AG20443 (cell line): ENCODE measurements at places on chromosomes 5 and 9.

DNA sequence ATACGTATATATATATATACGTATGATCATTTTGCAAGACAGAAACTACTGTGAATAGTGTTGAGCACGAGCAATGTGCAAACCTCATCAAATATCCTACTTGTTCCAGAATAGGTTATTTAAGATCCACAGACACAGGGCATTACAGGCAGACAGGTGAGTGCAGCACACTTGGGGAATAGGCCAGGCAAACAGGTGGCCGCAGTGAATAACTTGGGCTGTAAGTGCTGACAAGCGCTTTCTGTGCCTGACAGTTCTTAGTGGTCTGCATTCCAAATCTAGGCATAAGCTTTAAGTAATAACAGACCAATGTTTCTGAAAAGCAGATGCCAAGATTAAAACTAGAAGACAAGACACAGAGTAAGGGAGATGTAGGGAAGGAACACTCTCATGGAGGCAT lies 77.9 kb downstream of the LHFPL2 start:
- no peak for DNase-seq

DNA sequence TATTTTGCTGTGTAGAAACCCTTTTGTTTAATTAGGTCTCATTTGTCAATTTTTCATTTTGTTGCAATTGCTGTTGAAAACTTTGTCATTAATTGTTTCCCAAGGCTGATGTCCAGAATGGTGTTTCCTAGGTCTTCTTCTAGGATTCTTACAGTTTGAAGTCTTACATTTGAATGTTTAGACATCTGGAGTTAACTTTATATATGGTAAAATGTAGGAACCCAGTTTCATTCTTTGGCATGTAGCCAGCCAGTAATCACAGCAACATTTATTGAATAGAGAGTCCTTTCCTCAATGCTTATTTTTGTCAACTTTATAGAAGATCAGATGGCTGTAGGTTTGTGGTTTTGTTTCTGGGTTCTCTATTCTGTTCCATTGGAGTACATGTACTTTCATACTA lies 1290.8 kb upstream of the CDH9 start:
- no peak for DNase-seq

DNA sequence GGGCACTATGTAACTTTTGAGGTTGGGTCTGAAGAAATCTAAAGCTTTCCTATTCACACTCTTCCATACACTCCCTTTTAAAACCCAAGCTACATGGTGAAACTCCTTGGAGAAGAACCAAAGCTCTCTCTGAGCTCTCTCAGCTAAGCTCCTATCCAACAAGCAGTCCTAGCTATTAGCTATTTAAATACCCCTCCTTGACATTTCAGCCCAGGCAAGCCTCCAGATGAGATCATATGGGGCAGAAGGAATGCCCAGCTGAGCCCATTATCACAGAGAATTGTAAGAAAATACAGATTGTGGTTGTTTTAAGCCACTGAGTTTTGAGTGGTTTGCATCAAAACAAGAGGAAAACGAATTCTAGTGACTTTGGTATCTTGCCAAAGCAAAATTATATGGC lies 15.2 kb downstream of the HSPB3 start:
- DNase-seq = peak; percentile 80

- peak; percentile 21 for DNase-seq
These were observed 12.3 kb downstream of the DCANP1 start for GRCh38 chr5:135434591-135435466.

DNA sequence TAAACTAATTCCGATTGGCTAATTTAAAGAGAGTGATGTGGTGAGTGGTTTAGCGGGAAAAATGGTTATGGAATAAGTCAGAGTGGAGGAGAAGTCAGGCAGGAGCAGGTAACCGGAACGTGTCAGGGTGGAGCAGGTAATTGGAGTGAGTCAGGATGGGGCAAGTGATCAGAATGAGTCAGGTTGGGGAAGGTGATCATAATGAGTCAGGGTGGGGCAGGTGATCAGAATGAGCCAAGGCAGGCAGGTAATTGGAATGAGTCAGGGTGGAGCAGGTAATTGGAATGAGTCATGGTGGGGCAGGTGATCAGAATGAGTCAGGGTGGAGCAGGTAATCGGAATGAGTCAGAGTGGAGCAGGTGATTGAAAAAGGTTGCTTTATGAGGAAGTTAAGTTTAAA lies 101.4 kb downstream of the TMEM167A start:
- DNase-seq = no peak

DNA sequence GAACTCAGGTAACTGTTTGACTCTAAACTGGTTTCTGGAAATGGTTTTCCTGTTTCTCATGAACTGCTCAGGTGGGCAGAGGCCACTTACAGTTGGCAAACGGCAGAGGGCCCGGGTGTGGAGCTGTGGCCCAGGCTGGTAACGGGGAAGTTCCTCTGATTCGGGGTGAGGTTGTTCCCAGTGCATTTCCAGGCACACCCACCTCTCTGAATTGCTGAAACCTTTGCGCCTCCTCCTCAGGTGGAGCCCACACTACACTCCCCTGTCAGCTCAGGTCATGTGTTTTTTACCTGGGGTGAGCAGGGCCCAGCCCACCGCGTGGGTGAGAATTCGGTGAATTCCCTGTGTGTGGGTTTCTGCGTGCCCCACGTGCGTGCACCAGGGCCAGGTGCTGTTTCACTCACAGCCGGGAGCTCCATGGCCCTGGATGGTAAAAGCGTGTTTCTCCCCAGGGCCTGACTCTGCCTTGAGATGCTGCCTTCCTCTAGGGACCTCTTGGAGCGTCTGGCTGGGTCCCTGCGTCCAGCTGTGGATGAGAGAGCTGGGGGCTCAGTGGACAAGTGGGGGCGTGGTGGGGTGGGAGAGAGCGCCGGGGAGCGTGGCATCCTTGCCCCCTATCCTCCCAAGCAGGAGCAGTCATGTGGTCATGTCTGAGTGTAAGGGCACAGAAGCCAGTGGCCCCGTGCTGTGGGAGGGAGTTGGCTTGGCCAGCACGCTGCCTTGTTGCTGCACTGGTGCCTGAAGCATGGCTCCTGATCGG lies 33.5 kb upstream of the LPCAT1 start:
- DNase-seq = peak; percentile 6

DNA sequence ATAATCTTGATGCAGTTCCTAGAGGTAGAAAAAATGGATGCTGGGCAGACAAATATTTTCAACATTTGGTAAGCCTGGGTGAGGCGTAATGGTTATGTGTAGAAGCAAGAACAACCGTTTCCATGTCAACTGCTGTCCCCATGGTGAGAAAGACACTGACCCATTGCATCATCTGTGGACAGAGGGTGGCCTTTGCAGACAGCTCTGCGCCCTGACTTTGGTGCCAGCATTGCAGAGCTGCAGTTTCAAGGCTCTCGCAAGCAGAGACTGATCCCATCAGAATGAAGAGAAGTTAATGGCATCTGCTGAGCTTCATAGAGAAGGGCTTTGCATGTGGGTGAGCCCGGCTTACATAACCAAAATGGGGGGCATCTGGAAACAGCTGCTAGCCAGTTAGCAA lies 179.0 kb upstream of the ADRA1B start:
- DNase-seq = no peak

DNA sequence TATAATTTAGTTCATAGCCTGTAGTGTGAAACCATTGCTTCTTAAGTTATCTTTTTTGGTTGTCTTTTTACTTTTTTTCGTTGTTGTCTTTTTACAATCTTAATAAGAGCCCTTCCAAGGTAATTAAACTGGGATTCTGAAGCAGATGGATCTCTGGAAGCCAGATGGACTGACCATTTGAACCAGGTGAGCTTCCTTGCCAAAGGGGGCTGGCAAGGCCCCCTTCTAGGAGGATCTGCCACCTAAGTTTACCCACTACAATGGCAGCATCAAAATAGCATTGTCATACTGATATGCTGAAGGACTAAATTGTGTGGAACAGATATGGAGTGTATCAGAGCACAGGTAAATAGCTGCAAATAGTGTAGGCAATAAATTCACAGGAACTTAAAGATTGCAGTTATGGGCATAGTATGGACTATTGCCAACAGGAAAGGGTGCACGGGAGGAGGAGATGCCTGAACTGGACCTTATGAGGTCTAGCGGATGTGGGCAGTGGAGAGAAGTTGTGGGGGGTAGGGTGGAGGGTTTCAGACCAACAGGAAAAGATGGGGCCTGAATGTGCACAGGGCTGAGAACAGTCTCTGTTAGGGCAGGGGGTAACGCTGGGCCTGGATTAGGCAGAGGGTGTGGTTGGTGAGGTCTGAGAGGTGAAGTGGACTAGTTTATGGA lies 61.5 kb upstream of the CTXN3 start:
- DNase-seq = no peak

GRCh38 chr5:159386028-159386711 lies 55.9 kb upstream of the IL12B start:
- no peak for DNase-seq

- DNase-seq = peak; percentile 52
These were observed 51.2 kb upstream of the ROR2 start for GRCh38 chr9:92001244-92001643.

DNA sequence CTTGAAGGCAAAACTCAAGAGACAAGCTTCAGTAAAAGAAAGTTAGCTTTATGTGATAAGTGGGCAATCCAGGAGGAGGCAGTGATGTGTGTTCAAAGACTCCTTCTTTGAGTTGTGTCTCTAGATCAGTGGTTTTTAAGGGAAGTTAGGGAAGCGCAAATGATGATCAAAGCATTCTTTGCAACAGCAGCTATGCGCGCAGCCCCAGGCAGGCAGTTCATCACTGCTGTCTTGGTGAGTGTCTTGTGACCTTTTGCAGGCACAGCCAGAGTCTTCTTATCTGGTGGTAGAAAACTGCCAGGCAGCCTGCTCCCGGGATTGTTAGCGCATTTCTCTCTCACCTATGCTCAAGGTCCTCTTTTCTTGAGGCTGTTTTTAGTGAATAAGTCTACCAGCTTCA lies 40.3 kb upstream of the CLK4 start:
- DNase-seq = no peak

GRCh38 chr9:119252671-119253299 lies 116.5 kb downstream of the BRINP1 start:
- no peak for DNase-seq

- peak; percentile 20 for DNase-seq
These were observed 219.3 kb downstream of the TSSK1B start for GRCh38 chr5:113215401-113216060.

- no peak for DNase-seq
These were observed 50.8 kb upstream of the CTNNA1 start for GRCh38 chr5:138702166-138703077.

GRCh38 chr9:129435291-129435690 lies 185.6 kb downstream of the C9orf50 start:
- DNase-seq = no peak

GRCh38 chr5:50867140-50867539 lies 200.7 kb downstream of the PARP8 start:
- no peak for DNase-seq

DNA sequence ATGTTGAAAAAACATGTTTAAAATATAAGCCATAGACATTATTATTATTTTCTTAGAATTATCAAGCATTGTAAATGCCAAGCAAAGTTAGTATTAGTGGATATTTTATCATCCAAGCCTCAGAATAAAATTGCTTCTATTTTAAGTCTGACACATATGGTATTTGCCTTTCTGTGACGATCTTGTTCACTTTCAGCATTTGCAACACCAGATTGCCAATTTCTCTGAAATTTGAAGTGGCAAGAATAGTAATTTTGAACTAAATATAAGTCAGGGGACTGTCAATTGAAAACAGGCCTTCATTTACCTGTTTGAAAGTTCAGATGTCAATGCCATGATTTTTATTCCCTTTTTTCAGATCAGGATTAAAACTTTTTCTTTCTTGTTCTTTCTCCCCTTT lies 1233.6 kb upstream of the CDH18 start:
- DNase-seq = no peak

- no peak for DNase-seq
These were observed 59.6 kb upstream of the GRAMD2B start for GRCh38 chr5:126363658-126364057.

- peak; percentile 16 for DNase-seq
These were observed 11.8 kb upstream of the TMC1 start for GRCh38 chr9:72509635-72510034.
